ENCODE measurements at places on chromosomes 2 and 18.

- H3K36me3 ChIP-seq: no peaks in the 10 kb centered on the region
- H3K4me1 ChIP-seq: no peaks in the 10 kb centered on the region
- no peak overlapping the region for H3K4me3 ChIP-seq
Measured at GRCh38 chr2:199381531-199381930, 76.2 kb downstream of the SATB2 start.

GRCh38 chr2:148814860-148815419 lies 60.1 kb upstream of the KIF5C start:
- peaks cover 17% of the 10 kb centered on the region for H3K4me1 ChIP-seq
- DNase-seq: no peak
- peaks cover 5% of the 10 kb centered on the region for H3K27me3 ChIP-seq
- H3K4me3 ChIP-seq: no peak overlapping the region

- no peak for DNase-seq
- H3K27ac ChIP-seq: no peak overlapping the region
- H3K4me3 ChIP-seq: no peak overlapping the region
- H3K4me1 ChIP-seq: no peaks in the 10 kb centered on the region
Measured at GRCh38 chr18:28519997-28520396, 343.1 kb upstream of the CDH2 start.

DNA sequence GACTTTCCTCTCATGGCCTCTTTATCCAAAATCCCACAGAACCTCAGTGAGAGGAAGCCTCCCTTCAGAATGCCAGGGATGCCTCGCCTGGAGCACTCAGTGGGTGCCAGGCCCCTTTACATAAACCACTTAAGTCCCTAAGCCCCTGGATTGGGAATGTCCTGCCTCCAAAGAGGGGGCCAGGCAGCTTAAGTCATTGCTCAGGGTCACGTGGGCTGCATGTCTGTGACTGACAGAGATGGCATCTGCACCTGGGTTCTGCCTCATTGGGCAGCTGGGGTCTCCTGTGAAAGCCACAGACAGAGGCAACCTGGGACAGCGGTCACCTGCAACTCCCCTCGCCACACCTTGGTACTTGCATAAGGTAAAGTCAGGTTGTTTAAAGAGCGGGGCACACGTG lies 93.5 kb downstream of the MYT1L start:
- no peak for DNase-seq
- no peaks in the 10 kb centered on the region for H3K4me1 ChIP-seq
- no peaks in the 10 kb centered on the region for H3K27me3 ChIP-seq
- H3K27ac ChIP-seq: no peak overlapping the region

DNA sequence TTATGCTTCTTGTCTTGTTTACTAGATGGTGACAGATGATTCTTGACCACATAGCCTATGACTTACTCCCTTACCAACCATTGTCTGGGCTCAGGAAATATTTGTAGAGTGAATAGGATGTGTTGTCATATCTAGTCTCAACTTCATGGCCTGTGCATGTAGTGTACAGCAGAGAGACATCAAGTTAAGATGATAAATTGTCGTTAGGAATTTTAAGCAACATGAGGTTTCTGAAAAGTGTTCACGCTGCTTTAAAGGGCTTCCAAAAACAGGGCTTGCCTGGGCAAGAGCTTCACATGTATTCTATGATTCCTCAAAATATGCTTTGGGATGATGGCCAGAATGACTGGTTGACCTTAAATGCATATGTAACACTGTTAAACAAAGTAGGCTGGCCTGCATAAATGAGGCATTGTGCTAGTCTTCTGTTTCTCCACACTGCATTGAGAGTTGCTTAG lies 424.0 kb downstream of the RND3 start:
- H3K36me3 ChIP-seq: no peaks in the 10 kb centered on the region
- H3K4me3 ChIP-seq: no peak overlapping the region
- no peak for DNase-seq

DNA sequence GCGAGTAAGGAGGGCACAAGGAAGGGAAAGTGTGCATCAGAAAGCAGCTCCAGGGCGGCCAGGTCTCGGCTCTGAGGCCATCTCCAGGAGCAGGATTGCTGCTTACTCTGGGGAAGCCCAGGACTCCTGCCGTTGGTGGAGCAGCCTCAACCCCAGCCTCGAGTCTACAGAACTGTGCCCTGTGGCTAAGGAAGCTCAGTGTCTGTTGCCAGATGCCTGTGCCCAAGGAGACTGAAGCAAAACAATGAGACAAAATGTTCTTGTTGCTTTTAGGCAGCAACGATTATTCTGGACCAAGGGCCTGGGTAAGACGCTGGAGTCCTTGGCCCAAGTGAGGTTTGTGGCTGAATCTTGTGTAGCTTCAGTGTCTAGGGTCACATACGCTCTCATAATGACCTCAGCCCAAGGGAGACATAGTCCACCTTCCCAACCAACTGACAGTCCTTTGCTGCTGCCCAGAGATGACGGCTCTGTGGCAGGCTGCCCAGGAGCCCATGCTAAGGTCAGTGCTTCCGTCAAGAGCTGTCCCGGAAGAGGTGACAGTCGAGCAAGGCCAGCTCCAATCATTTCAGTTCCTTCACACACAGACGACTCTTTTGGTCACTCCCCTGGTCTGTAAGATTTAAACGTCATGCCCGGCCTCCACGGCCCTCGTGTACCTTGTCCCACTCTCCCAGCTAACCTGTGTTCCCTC lies 223.8 kb downstream of the TTC32 start:
- H3K4me1 ChIP-seq: no peaks in the 10 kb centered on the region
- no peak for DNase-seq
- no peak overlapping the region for H3K27ac ChIP-seq
- H3K4me3 ChIP-seq: no peak overlapping the region

- no peaks in the 10 kb centered on the region for H3K4me1 ChIP-seq
- no peak overlapping the region for H3K4me3 ChIP-seq
- no peaks in the 10 kb centered on the region for H3K27me3 ChIP-seq
- DNase-seq: no peak
- H3K36me3 ChIP-seq: no peaks in the 10 kb centered on the region
Measured at GRCh38 chr2:182165202-182165601, 179.5 kb downstream of the PPP1R1C start.

- no peak overlapping the region for H3K27ac ChIP-seq
- H3K4me1 ChIP-seq: no peaks in the 10 kb centered on the region
- H3K27me3 ChIP-seq: peaks cover 5% of the 10 kb centered on the region
- no peak overlapping the region for H3K4me3 ChIP-seq
- no peak for DNase-seq
Measured at GRCh38 chr18:31097666-31098065, 4.6 kb downstream of the DSC2 start.

GRCh38 chr2:159094173-159094737 lies 125.8 kb downstream of the TANC1 start:
- DNase-seq: no peak
- no peak overlapping the region for H3K4me3 ChIP-seq
- peaks cover 9% of the 10 kb centered on the region for H3K36me3 ChIP-seq
- peaks cover 3% of the 10 kb centered on the region for H3K27me3 ChIP-seq

DNA sequence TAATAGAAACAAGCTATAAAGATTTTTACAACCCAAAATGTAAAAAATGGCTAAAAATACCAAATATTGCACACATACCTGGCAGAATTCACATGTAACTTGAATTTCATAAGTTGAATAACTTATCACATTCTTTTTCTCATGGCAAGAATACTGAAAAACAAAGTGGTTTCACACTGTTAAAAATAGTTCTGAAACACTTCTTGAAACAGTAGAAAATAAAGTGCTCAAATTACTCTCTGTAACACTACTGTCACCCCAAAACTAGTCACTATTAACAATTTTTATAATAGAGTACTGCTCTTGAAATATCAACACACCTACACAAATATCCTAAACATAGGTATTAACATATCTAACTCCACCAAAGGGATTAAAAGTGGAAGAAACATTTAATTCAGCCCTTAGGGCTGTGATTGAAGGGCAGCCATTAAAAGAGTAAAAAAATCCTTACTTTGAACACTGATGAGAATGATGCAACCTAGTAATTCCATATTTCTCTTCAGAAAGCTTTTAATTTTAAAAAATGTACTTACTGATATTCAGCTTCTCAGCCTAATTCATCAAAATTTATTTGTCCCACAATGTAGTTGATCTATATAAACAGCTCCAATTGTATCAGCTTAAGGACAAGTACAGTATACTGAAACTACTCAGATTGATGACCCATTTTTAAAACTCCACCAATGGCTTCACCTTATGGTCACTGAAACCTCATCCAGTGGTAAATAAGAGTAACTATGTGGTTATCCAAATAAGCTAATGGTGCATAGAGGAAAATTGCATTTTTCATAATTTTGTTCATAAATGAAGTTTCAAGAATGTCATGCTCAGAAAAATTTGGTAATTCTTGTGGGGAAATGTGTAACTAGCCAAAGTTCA lies 31.4 kb downstream of the ATF2 start:
- H3K4me3 ChIP-seq: no peak overlapping the region
- H3K36me3 ChIP-seq: peaks cover 21% of the 10 kb centered on the region
- no peaks in the 10 kb centered on the region for H3K27me3 ChIP-seq
- no peak overlapping the region for H3K27ac ChIP-seq
- H3K4me1 ChIP-seq: peaks cover 8% of the 10 kb centered on the region

- H3K36me3 ChIP-seq: no peaks in the 10 kb centered on the region
- peaks cover 9% of the 10 kb centered on the region for H3K27me3 ChIP-seq
- DNase-seq: no peak
- H3K4me1 ChIP-seq: peaks cover 20% of the 10 kb centered on the region
- H3K4me3 ChIP-seq: no peak overlapping the region
Measured at GRCh38 chr2:62435720-62436119, 70.3 kb downstream of the TMEM17 start.

GRCh38 chr2:232681527-232681926 lies 15.6 kb upstream of the GIGYF2 start:
- H3K4me1 ChIP-seq: no peaks in the 10 kb centered on the region
- DNase-seq: no peak
- peaks cover 13% of the 10 kb centered on the region for H3K27me3 ChIP-seq
- H3K36me3 ChIP-seq: no peaks in the 10 kb centered on the region

DNA sequence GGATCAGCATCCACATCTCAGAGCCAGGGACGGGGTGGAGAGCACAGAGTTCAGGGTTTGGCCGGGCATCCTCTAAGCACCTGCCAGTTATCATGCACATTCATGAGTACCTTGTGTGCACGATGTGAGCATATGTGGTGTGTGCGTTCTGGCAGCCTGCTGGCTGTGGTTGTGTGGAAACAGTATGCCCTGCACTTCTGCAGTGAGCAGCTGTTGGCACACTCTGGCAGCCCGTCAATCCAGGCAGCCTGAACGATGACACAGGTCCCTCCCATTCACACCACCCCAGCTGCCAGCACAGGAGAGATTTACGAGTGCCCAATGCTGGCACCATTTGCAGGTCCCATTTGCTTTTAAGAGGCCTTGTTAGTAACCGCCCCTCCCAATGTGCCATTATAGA lies 74.2 kb downstream of the CD8B2 start:
- no peak for DNase-seq
- H3K4me3 ChIP-seq: no peak overlapping the region
- H3K36me3 ChIP-seq: peaks cover 2% of the 10 kb centered on the region
- H3K4me1 ChIP-seq: no peaks in the 10 kb centered on the region

DNA sequence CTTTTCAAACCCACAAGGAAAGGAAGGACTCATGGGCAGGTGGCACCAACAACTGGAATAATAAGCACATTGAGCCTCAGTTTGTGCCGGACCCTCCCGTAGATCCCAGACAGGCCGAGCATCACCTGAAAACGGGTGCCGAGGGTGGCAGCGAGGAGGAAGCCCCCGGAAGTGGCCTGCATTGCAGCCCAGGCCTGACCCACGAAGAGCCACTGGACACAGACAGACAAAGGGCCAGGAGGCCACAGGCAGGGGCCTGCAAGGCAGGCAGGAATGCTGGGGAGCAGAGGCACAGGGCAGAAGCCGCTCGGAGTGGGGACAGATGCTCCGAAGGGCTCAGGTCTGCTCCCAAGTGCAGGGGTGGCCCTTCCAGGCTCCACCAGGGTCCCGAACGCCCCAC lies 31.7 kb downstream of the MTERF4 start:
- H3K36me3 ChIP-seq: peaks cover 17% of the 10 kb centered on the region
- no peaks in the 10 kb centered on the region for H3K4me1 ChIP-seq
- no peak for DNase-seq
- no peaks in the 10 kb centered on the region for H3K27me3 ChIP-seq
- H3K4me3 ChIP-seq: no peak overlapping the region

GRCh38 chr2:65511306-65511705 lies 78.9 kb upstream of the SPRED2 start:
- peaks cover 2% of the 10 kb centered on the region for H3K4me1 ChIP-seq
- H3K27me3 ChIP-seq: peaks cover 5% of the 10 kb centered on the region
- H3K4me3 ChIP-seq: no peak overlapping the region
- DNase-seq: no peak

DNA sequence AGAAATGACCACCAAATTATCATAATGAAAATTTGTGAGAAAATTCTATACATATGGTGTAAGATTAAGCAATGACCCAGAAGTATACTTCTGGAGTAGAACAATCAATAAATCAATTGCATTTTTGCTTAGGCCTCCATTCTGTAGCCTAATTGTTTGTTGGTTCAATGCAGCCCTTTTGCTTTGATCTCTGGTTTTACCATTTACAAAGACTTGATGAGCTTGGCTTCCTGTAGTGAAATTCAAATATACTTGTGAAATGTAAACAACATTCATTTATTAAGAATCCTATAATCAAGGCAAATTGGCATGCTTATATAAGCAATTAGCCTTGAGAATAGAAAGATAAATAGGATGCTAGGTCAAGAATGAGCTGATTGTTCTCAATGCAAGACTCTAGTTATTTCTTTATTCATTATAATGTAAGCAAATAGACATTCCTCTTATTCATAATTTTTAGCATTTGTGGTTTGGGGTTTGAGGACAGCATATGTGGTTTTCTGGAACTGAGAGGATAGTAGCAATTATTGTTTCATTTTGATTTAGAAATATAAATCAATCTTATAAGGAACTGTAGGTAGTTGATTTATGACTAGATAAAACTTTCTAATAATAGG lies 9.7 kb downstream of the FMNL2 start:
- DNase-seq: no peak
- no peaks in the 10 kb centered on the region for H3K4me1 ChIP-seq
- no peak overlapping the region for H3K27ac ChIP-seq
- no peaks in the 10 kb centered on the region for H3K36me3 ChIP-seq

GRCh38 chr2:214630402-214631045 lies 179.0 kb downstream of the BARD1 start:
- H3K36me3 ChIP-seq: no peaks in the 10 kb centered on the region
- H3K4me1 ChIP-seq: no peaks in the 10 kb centered on the region
- H3K4me3 ChIP-seq: no peak overlapping the region
- H3K27ac ChIP-seq: no peak overlapping the region
- no peaks in the 10 kb centered on the region for H3K27me3 ChIP-seq

- H3K4me1 ChIP-seq: peaks cover 7% of the 10 kb centered on the region
- H3K4me3 ChIP-seq: no peak overlapping the region
- no peak overlapping the region for H3K27ac ChIP-seq
- no peak for DNase-seq
- peaks cover 3% of the 10 kb centered on the region for H3K27me3 ChIP-seq
- H3K36me3 ChIP-seq: no peaks in the 10 kb centered on the region
Measured at GRCh38 chr2:15565994-15566671, 5.0 kb upstream of the NBAS start.

DNA sequence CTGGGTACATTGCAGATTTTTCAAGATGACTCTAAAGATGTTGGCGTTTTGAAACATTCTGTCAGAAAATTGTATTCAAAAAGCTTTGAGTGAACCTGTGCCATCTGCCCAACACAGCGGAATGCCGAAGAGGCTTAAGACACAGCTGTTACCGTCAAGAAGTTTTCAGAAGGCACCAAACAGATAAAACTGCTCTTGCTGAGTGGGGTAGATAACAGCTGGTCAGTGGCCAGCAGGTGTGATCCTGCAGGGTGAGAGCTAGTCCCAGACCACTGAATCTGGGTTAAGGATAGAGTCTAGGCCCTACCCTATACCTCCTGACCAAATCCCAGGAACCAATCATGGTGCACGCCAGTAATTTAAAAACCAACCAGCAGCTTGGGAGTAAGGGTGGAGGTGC lies 60.5 kb upstream of the B3GNT7 start:
- H3K36me3 ChIP-seq: peaks cover 2% of the 10 kb centered on the region
- no peak for DNase-seq
- H3K27me3 ChIP-seq: no peaks in the 10 kb centered on the region

GRCh38 chr2:88735853-88736252 lies 44.4 kb downstream of the RPIA start:
- peak overlapping the region; percentile 75 for H3K27ac ChIP-seq
- peaks cover 15% of the 10 kb centered on the region for H3K36me3 ChIP-seq
- no peak for DNase-seq

All from memory B cell (primary cell).